Left cardiac atrium (tissue), 4 donors: ENCODE measurements at places on chromosomes 3 and 15. TPM values are rescaled to one million over a fixed set of nuclear protein-coding genes. Genes with fewer than 3 reads are reported as not detected.

GRCh38 chr15:92788196-92788595 is 111.9 kb upstream of the CHD2 start:
- DNase-seq = no peak

DNA sequence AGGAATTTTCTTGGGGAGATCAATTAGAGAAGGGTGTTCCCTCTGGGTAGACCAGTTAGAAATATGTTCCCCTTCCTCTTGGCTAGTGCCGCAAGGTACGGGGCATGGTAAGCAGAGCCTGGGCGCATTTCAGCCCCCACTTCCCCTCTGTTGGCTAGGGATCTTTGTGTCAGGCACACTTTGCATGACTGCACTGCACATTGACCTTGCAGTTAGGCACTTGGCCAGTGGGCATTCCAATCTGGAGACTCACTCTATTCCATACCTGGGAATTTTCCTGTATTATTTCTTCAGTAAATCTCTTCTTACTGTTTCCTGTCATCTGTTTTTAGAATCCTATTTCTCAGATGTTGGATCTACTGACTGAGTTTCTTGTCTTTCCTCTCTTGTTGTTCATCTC is 30.0 kb upstream of the CACNA1D start:
- no peak for DNase-seq

PAK6 gene
- 10.1 TPM for total RNA-seq

DNA sequence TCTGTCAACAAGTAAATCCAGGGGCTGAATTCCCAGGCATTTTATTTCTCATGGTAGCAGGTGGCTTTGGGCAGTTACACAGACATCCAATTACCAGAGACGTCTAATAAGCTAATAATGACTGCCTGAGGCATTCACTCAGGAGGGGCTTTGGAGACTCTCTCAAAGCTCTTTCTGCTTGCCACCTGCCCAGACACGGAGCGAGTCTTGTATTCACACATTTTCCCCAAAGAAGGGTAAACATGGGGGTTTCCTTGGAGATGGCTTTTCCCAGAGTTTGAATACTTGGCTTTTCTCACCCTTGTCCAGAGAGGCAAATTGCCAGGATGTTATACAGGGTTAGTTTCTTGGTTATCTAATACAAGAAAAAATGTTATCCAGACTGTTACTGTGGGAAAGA is 132.6 kb downstream of the DIPK2A start:
- no peak for DNase-seq

DNA sequence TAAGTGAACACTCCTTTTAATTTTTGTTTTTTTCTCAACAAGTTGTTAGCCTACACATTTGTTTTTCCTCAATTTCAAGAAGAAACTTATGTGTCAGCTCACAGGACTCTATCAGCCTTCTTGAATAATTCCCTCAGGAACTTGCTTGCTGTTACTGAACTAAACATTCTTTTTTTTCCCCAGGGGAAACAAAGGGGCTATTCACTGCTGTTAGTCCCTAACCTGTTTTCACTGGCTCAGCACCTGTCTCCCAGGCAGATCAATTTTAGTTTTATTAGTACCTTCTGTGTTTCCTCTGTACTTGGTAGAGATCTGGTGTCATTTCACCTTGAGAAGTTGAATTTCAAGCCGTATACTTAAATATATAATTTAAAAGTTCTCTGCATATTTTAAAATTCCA is 644.6 kb downstream of the CADM2 start:
- DNase-seq = no peak

- no peak for DNase-seq
Observed at GRCh38 chr3:140189976-140190375, 255.0 kb downstream of the CLSTN2 start.
